ENCODE measurements at places on chromosomes 1 and 21.
A peak's percentile ranks its signal among the peaks of the same experiment; 100 is the strongest.

- DNase-seq, result no peak
Measured at GRCh38 chr1:198890214-198890930, 251.5 kb downstream of the PTPRC start.

DNA sequence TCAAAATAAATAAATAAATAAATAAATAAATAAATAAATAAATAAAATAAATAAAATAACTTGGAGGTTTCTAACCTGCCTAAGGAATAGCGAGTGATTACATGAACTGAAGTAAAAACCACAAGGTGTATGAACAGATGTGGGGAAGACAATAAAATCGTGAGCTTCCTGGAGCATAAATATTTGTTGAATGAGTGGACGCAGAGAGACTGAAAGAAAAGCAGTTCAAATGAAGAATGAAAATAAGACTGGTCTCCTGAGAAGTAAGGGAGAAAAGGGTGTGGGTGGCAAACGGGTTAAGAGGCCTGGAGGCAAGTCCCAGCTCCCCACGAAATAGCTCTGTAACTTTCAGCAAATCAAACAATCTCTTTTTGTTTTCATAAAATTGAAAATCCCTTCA lies 33.6 kb downstream of the CHML start:
- no peak for DNase-seq

DNA sequence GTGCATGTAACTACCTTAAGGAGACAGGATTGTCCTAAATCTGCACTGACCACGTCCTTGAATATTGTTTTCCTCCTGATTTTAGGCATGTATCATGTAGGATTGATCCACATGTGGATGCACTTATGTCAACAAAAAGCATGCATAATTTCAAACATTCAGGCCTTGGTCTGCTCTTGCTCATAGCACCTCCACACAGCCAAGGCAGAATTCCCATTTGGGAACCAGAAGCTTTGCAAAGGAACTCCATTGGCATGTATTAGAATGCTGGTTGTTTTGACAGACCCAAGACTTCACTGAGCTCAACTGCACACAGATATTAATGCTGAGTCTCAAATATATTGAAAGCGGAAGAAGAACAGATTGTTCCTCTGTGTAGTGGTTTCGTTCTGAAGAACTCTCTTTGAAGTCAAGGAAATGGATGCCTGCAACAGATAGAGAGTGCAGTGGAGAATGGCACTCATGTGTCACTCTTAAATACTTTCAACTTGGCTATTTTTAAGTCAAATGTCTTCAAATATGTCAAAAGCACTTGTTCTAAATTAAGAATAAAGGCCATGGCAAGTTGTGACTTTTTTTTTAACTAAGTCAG lies 387.6 kb downstream of the LTN1 start:
- peak; percentile 23 for DNase-seq

DNA sequence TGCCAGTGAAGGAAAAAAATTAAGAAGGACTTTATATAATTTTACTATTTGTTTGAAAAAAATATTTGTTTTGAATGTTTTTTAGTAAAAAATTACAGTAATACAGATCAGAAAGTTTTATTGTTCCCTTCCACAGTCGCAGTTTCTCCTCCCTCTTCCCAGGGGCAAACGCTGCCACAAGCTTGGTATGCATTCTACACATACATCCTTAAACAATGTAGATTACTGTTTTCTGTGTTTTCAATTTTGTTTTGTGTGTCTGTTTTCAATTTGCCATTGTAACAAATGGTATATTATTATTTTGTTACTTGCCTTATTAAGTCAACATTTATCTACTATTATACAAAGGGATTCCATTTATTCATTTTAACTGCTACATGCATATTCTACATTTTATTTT lies 257.1 kb downstream of the HMCN1 start:
- no peak for DNase-seq

GRCh38 chr1:110668549-110668948 lies 6.2 kb downstream of the KCNA3 start:
- peak; percentile 34 for DNase-seq

DNA sequence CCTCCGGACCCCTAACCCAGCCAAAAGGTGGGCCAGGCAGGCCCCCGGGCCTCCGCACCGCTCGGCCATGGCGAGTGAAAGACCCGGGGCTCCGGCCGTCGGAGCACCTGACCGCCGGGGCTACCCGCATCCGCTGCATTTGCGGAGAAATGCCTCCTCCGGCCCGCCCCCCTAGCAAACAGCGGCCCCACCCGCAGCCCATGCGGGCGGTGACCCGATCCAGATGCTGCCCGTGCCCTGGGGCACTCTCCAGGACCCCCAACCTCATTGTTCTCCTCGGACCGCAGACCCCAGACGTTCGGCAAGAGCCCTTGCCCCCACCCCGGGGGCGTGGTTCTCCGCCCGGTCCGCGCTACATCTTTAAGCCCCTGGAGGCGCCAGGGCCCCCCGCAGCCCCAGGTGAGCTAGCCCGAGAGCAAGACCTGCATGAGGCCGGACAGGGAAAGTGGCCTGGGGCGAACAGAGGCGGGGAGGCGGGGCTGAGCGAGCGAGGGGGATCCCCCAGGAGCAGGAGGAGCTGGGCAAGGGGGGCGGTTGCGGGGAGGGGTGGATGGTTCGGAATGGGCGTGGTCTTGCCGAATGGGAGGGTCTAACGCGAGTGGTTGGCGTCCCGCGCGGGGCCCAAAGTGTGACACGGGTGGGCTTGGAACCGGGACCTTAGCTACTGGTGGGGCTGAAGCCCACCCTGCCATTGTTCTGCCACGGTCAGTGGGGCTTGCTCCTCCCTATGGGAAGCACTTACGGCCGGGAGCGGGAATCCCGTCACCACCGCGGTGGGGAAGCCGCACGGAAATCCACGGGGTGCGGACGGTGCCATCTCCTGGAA lies 6.3 kb upstream of the CRYBG2 start:
- DNase-seq, result peak; percentile 28

DNA sequence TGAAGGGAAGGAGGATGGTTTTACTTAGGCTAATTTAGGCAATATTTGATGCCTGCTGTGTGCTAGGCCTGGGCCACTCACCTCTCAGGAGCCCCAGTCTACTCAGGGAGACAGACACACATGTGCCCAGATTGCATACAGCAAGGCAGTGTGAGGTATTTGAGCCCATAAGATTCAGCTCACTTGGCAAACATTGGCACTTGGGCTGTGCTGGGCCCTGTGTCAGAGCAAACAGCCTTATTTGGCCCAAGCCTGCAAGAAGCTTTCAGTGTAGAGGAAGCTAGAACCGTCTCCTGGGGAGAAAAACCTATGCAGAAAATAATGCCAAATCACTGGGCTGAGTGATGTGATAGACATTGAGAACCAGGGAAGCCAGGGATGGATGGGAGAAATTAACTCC lies 3.9 kb upstream of the SYNC start:
- no peak for DNase-seq

DNA sequence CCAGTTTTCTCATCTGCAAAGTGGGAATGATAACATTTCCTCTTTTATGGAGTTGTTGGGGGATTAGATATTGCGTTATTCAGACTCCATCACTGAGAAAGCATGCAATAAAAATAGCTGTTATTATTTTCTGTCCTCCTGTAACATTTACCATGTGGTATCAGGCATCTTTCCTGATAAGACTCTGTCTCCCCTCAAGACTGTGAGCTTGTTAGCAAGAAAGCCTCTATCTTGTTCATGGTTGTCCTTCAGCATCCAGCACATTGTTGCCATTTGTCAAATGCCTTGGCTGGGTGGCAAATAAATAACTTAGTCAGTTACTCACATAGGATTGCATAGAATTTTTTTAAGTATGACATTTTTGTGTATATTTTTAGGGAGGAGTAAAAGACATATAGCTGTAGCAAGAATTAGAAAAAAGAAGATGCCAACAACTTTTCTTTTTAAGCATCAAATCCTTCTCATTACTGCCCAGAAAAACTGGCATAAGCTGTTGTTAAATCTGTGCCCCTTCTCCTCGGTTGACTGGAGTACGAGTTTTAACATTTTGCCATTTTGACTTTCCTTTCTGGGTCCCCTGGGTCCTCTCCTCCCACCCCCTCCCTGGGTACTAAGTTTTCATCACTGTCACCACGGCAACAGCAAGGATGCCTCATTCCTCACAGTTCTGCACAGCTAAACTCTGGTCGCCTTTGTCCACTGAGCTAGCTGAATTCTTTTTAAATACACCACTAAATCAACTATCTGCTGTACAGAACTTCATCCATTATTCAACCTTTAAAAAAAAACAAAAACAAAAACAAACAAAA lies 1.0 kb upstream of the JAM2 start:
- no peak for DNase-seq

- DNase-seq, result peak; percentile 20
Measured at GRCh38 chr1:38818175-38818976, 41.2 kb downstream of the RRAGC start.

Measured in CD4-positive, alpha-beta T cell treated with Interleukin-15 for 4 hours (primary cell).